ENCODE measurements at places on chromosomes 5 and 9.

DNA sequence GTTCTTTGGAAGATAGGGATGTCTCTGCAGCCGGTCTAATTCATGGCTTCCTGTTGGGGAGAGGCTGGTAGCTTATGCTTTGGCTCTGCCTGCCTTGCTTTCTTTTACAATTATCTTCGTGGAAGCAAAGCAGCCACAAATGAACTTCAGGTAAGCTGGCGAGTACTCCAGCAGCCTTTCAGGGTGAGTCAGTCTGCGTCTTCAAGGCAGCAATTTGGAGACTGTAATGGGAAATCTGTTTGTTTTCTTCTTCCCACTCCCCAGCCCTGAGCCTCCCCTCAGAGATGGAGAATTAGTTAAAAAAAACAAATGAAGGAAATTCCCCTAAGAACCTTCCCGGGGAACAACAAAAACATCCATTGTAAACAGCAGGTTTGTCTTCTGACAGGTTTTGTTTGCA lies 100.1 kb downstream of the PSAT1 start:
- no peak for DNase-seq

DNA sequence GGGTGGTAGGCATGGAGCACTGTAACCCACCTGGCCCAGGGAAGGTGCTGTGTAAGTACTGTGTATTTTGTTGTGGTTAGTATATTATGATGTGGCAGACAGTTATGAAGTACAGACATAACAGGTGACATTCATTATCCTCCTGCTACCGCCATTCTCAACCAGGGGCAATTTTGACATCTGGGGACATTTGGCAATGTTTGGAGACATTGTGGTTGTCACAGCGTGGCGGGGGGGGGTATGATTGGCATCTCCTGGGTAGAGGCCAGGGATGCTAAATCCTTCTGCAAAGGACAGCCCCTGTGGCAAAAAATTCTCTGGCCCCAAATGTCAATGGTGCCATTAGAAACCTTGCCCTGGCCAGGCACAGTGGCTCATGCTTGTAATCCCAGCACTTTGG lies 9.8 kb upstream of the RPL26L1 start:
- DNase-seq, result no peak

- no peak for DNase-seq
These were observed 284.2 kb upstream of the SEMA6A start for GRCh38 chr5:116858705-116859333.

GRCh38 chr5:132044207-132044606 lies 16.2 kb upstream of the IL3 start:
- DNase-seq, result no peak

DNA sequence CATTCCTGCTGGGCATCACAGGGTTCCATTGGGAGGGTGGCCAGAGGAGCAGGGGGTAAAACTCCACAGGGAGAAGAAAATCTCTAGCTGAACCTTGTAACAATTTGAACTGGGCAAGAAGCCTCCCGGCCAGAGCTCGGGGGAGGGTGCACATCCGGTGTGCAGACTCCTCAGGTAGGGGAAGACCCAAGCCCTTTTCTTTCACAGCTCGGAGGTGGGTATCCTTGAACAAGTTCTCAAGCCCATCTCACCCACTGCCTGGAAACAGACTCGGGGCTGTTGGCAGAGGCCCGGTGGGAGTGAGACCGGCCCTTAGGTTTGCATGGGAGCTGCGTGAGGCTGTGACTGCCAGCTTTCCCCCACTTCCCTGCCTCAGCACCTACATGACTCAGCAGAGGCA lies 111.5 kb upstream of the IL7R start:
- DNase-seq, result no peak

GRCh38 chr9:113616116-113616515 lies 152.6 kb downstream of the RGS3 start:
- no peak for DNase-seq

GRCh38 chr9:1028501-1029190 lies 21.5 kb upstream of the DMRT2 start:
- DNase-seq, result no peak

DNA sequence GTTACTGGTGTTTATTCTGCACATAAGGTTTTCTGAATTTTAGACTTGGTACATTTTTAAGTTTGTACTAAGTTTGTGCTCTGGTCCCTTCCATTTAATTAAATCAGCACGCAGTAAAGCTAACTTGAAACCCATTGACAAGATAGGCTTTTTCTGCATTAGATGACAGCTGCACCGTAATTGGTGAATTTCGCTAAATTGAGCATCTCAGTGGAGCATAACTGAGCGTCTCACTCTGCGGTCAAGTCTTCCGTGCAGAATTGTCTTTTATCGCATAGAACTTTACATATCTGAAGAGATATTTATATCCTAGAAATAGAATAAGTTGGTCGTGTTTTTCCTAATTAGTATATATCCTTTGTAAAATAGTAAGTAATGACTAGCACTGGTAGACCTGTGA lies 4.1 kb downstream of the SUB1 start:
- no peak for DNase-seq
